ENCODE measurements at places on chromosomes 2 and 18.

DNA sequence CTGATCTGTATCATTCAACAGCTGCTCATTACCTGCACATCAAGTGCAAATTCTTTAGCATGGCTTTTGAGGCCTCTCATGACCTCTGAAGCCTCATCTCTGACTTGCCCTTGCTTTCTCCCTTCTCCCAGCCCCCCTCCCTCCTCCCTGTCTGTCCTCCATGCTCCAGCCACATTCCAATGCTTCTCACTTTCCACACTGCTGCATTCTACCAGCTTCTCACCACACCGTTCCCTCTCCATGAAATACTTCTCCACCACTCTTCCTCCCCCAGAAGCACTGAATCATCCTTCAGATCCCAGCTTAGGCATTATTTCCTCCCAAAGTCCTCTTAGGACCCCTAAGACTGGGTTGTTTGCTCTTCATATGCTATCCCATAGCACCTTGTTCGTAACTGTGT, 26.9 kb downstream of the GCG start:
- no peak for DNase-seq

DNA sequence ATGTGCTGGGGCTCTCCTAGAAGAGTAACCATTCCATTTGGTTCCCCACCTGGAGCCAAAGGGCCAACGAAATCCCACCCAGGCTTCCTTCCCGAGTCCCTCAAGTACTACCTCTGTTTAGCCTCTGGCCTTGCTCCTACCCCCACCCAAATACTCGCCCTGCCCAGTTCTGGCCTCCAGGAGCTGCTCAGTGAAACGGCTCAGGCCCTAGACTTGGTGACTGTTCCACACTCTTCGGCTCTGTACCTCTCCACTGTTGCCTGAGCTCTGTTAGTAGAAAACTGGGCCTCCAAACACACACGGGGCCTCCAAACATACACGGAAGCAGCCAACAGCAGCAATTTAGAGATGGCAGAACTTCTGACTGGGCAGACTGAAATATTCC, 4.2 kb downstream of the OTX1 start:
- no peak for DNase-seq

DNA sequence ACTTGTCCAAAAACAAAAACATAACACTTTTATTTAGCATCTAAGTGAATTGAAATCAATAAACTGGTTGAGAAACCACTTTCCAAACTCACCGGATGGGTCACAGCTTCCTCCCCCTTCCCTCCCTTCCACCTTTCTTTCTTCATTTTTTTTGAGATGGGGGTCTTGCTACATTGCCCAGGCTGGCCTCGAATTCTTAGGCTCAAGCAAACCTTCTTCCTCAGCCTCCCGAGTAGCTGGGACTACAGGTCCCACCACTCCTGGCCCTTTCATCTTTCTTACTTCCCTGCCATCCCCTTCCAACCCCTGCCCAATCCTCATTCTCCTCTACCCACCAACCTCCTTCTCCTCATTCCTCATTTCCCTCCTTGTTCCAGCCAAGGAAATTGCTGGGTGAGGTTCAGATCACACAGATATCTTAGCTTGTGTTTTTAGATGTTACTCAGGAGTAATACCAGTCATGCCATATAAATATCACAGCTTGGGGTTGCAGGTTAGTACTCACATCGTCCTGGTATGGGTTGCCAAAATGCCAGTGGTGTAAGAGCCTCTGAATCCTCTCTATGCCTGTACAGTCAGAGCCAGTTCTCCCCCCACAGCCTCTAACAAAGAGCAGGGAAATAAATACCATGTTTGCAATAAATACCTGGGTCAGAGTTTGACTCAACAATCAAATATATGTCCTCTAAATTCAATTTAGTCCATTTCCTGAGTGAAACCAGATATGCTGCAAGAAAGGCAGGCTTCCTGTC, 132.7 kb upstream of the NDUFV2 start:
- DNase-seq = no peak

DNA sequence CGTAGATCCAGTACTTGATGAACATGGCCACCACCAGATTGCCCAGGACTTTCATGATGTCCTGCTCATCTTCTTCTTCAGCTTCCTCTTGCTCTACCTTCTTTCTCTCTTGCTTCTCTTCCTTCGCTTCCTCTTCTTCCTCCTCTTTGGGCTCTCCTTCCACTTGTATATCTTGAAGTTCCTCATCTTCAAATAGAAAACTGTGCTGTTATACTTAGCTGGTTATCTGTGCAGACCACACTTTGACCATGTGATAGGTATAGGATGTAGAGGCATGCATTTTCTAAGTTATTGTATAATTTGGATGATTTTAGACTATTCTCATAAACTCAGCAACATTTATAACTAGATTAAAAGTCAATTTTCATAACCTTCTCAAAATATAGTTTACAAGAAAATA, 263.4 kb downstream of the NAPG start:
- DNase-seq = no peak

DNA sequence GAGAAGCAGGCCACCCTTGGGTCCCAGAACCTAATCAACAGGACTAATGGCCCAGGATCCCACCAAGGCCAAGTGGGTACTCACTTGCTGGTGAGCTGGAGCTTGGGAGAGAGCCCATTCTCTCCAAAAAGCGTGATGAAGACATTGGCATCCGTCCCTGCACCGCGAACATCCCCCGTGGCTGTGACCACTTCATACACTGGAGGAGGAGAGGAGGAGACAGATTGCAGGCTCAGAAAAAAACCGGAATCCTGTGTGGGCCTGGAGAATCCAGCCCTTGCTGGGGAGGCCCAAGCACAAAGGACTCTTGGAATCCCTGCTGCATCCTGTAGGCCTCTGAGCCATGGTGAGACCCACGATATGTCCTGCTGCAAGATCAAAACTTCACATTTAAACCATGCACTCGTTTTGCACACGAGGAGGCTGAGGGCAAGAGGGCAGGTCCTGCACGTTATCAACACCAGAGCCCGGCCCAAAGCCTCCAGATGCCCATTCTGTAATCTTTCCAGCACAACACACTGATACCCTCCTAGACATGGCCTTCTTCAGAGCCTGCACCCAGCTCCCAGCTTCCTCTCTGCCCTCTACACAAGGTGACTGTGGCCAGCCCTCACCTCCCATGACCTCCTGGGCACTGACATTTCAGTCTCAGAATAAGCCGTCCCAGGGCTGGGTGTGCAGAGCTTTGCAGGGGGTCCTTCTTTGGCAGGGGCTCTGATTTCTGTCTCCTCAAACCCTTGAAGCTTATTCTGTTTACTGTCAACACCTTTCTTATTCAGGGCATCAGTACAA, 7.8 kb downstream of the LOXHD1 start:
- no peak for DNase-seq

GRCh38 chr2:135998879-135999278, 13.5 kb upstream of the DARS1 start:
- DNase-seq = no peak

DNA sequence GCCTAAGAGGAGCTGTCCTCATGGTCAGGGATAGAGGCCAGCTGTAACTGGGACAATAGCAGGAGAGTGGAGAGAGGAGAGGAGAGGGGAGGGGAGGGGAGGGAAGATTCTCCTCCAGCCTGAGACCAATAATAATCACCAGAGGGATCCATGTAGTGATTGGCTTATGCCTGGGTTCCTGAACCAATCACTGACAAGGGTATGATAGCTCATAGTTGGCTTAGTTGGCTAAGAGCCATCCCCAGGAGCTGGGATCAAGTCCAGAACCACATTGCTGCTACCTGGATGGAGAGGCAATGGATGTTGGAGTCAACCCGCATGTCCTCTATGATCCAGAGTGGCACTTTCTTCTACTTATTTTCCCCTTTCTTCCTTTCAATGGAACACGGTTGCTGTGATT, 7.7 kb upstream of the ST8SIA5 start:
- no peak for DNase-seq

DNA sequence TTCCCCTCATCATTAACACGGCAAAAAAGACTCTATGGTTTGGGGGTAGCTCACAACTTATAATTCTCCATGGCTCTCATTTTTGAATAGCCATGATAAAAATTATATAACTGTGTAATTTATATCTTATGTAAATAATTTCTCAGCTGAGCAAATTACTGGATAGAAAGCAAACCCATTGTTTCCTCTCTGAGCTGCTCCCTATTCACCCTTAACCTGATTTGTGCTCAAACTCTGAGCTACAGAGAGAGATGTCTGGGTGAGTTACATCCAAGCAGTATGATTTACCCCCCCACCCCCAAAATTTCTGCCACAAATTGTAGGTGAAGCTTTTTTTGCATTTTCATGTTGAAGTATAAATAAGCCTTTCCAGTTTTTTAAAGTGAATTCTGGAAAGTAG, 123.7 kb downstream of the TFCP2L1 start:
- DNase-seq = no peak

GRCh38 chr2:146615778-146616177, 1229.1 kb upstream of the ACVR2A start:
- no peak for DNase-seq

DNA sequence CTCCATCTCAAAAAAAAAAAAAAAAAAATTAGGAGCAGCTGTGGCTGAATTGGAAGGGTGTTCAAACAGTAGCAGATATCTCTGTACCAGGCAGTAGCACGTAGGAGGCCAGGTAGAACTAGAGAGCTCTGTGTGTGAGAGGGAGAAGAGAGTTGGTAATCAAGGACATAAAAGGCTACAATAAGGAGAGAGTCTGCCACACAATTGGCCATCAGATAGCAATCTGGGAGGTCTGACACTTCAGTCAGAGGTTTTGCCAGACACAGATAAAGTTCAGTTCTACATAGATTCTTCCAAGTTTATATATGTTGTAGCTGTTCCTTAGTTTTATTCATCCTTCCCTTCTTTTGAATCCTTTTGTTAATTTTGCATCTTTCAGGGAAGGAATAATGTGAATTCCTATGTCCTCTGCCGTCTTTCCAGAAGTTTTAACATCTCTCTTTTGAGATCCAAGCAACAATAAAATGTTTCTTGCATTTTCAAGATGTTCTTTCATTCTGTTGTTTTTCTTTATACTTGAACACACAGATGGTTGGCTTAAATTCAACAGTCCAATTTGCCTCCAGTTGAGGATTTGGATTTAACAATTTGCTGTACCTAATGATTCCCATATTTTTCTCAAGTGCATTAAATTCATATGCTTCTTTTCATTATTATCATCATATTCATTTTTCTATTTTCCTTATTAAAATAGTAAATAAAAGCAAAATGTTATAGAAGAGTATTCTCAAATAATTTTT, 600.3 kb upstream of the GCFC2 start:
- DNase-seq = no peak

GRCh38 chr2:67240507-67240906, 156.6 kb upstream of the ETAA1 start:
- no peak for DNase-seq

- no peak for DNase-seq
Observed at GRCh38 chr2:11348209-11348749, 3.8 kb upstream of the ROCK2 start.

DNA sequence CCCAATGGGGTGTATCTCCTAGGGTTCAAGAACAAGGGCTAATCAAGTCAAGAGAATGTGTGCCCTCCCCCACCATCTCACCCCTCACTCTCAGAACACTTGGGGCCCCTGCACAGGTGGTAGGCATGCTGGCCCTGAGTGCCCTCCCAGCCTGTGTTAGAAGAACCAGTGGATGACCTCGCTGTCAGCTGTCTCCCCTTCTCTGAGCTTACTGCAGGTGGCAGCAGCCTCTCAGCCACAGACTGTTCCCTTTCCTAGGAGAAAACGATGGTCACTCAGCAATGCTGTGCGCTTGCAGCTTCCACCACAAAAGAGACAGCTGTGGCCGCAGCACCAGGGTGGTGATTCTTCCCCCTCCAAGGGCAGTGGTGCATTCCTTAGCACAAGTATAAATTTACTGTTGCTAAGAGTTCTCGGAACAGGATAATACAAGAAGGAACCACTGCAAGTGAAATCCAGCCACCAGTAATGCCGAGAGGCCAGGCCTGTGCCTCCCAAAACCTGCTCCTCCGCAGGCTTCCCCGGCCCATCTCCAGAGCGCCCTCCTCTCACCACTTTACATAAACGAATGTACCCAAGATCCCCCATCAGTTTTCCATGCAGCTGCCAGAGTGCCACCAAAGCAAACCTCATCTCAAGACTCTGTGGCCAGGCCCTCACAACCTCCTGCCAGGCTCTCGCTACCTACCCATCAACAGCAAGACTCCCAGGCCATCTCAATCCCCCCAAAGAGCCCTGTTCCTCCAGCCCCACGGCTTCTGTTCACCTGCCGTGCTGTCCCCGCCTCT, 935 bp upstream of the RAMP1 start:
- DNase-seq = no peak

GRCh38 chr2:237459226-237459625, 27.8 kb upstream of the MLPH start:
- DNase-seq = no peak

DNA sequence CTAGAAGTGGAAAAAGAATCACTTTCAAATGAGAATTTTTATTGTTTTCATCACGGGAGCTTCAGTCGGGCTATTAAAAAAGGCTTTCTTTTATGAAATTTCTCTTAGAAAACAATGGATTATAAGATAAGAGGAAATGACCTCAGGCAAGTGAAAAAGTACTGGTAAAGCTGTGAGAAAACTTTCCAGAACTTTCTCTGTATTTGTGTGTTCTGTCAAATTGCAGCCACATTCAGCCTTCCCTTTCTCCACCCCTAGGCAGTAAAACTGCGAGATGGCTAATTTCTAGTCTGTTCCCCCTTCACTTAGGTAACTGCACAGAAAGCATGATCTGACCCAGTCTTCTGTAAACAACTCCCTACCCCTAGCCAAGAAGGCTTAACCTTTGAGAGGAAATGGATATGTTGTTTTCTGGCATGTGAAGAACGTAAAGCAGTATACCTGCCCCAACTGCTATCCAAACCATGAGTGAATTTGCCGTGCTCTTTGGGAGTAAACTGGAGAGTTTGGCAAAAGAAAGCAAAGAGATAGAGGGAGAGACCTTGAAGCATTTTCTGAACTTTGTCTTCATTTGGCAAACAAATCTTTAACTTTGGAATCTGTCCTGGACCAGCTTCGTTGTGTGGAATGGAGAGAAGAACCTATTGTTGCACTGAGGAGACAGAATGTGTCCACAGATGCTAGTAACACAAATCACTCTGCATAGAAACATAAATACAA, 105.4 kb downstream of the ETAA1 start:
- DNase-seq = no peak

- DNase-seq = no peak
Observed at GRCh38 chr2:171551836-171552235, 29.6 kb downstream of the CYBRD1 start.

GRCh38 chr2:112622528-112622849, 23.2 kb upstream of the SLC20A1 start:
- DNase-seq = no peak

DNA sequence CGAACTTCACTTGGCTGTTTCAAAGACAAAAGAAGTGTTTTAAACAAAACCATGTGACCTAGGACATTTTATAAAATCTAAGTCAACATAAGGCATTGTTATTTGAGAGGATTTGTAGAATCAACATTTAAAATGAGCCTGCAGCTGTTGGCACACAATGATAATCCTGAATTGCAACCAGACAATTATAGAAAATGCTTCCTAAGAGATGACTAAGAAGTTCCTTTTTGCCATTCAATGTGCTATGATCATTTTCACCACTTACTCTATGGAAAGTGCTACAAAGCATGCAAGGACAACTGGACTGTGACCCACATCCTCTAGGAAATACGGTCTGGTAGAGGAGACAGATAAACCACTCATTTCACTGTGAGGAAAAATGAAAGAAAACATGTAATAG, 246.4 kb downstream of the CDH20 start:
- DNase-seq = no peak

All from T1000 (cell line).